ENCODE measurements at places on chromosomes 6 and 20.

DNA sequence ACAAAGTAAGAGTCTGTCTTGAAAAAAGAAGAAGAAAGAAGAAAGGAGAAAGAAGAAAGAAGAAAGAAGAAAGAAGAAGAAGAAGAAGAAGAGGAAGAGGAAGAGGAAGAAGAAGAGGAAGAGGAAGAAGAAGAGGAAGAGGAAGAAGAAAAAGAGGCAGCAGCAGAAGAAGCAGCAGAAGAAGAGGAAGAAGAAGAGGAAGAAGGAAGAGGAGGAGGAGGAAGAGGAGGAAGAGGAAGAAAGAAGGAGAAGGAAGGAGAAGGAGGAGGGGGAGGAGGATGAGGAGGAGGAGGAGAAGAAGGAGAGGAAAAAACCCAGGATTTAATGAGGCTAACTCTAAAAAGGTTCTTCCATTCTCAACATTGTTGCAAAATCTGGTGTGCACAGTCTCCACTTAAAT is 95.4 kb upstream of the PDE10A start:
- no peak for DNase-seq

GRCh38 chr6:98835149-98836024 is 1.0 kb downstream of the POU3F2 start:
- DNase-seq: no peak

DNA sequence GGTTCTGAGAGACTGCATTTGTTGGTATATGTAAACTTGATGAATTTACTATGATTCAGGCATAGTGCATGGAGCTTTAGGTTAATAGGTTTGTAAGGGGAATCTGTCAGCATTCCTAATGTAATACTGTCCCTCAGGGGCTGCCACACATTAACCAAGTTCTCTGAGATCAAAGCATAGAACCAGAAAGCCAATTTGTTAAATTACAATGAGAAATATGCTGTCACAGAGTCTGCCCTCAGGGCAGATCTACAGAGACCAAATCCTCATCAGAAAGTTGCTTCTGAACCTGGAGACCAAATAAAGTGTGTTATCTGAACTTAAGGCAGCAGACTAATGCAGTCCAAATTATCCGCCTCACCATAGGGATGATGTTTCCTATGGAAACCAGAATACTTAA is 250.8 kb upstream of the HTR1E start:
- DNase-seq: no peak

DNA sequence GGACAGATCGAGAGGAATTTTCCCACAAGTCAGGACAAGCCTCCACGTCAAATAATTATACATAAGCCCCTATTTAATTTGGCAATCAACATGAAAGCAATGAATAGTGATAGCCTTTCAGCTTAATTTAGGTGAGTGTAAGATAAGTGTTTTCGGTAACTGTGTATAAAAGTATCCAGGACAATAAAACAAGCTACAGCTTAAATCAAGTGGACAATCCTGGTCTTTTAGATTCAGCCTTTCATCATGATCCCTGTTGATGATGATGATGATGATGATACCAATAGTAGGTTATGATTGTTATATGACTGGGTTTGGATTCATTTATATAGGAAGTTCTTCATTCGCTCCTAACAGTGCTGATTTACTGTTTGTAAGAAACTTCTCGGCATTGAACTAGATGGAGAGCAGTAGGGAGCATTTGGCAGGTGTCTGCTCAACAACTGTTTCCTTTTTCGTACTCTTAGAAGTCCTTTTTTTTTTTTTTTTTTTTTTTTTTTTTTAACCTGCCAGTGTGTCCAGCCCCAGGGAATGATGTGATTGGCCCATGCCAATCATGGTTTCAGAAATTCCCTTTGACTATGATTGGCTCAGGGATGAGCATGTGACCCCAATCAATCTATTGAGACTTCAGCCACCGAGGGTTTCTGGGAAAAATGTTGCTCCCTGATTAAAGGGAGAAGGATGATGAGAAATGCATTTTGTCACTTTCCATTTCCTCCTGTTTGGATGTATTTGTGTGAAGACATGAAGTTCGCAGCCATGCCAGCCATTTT is 11.3 kb upstream of the RNF182 start:
- DNase-seq: no peak

- no peak for DNase-seq
Measured at GRCh38 chr6:170416303-170416702, 109.7 kb downstream of the FAM120B start.

DNA sequence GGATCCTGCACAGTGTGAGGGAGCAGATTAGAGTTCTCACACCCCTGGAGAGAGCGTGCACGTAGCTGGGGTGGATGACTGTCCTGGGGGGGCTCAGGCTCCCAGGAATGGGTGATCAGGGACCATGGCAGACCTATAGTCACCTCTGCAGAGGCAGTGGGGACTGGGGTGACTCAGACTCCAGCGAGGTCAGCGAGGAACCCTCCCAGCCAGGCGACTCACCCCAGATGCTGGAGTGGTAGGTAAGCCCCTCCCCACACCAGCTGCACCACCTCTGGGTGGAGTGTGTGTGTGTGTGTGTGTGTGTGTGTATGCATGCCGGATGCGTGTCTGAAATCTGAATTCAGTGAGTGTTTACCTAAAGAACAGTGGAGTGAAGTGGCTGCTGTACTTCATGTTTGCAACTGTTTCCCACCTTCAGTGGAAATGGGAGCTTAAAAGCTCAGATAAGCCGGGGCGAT is 17.4 kb upstream of the GTSF1L start:
- no peak for DNase-seq

- DNase-seq: no peak
Measured at GRCh38 chr6:53313784-53314400, 34.9 kb downstream of the ELOVL5 start.

- no peak for DNase-seq
Measured at GRCh38 chr6:159466926-159467325, 226.1 kb downstream of the SOD2 start.

DNA sequence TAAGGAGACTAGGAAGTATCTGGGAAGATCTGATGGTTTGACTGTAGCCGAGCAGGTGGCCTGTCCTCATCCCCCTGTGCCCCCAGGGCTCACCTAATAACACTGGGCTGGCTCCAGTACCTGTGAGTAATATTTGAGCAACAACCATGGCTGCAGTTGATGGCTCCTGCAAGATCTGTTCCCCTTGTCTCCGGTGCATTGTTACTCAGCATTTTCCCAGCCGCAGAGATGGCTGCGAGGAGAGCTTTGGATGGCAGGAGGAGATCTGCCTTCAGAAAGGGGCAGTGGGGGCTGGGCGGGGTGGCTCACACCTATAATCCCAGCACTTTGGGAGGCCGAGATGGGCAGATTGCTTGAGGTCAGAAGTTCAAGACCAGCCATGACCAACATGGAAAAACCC is 39.3 kb downstream of the PTK7 start:
- no peak for DNase-seq

DNA sequence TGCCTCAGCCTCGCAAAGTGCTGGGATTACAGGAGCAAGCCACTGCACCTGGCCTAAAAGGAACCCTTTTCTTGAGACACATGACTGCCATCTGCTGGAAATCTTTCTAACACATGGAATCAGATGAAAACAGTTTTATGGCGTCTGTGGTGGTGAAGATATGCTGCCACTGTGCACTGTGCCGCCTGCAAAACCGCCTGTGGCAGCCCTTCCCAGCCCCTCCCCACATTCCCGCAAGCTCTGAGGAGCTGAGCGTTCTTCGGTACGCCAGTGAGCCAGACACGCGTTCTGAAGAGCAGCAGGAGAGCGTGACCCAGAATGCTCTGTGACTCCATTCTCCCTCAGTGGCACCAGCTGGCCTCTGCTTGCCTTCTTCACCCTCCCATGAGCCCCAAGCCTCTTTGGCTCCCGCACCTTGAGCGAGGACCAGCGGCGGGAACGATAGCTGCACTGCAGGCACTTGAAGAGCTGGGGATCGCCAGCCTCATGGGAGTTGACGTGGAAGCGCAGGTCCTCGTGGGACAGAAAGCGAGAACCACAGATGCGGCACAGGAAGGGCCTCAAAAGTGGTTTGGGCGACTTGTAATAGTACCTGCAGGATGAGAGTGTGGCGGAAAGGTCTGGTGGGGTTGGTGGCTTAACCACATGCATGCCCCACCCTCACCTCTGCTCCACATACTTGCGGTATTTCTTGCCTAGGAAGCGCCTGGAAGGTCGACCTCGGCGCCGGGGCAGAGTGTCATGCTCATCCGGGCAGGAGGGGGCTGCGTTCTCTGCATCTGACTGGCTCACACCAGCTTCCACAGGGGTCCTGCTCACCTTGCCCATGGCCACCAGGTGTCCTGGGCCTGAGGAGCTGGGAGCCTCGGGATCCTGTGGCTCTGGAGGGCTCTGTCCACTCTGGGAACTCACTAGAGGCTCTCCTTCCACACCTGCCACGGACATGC is 8.7 kb downstream of the ZNF335 start:
- peak; percentile 59 for DNase-seq

DNA sequence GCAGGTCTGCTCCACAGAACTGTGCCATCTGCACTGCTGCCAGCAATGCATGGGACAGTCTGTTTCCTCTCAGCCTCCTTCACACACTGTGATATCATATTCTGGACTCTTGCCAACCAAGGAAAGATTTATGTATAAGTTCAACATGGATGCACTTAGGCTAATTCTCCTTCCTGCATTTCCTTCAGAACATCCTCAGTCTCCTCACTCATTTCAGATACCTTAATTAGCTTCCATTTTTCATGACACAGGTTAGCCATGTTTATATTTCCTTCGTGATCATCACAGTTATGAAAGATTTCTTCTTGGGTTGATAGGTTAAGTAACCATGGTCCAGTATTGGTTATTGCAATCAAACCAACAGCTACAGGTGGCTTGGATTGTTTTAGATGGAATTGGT is 46.4 kb upstream of the DDR1 start:
- no peak for DNase-seq

DNA sequence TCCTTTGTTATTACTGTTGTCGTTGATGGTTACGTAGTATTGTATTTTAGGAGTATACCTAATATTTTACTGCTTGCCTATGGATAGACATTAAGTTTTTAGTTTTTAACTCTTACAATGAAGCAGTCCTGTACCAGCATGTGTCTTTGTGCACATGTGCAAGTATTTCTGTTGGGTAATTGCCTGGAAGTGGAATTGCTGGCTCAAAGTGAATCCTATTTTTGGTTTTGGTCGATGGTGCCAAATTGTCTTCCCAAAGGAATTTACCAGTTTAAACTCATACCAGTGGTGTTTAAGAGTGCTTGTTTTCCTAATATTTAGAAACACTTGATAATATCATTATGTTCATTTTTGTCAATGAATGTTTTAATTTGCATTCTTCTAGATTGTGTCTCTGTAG is 75.5 kb downstream of the ANKS1A start:
- no peak for DNase-seq

DNA sequence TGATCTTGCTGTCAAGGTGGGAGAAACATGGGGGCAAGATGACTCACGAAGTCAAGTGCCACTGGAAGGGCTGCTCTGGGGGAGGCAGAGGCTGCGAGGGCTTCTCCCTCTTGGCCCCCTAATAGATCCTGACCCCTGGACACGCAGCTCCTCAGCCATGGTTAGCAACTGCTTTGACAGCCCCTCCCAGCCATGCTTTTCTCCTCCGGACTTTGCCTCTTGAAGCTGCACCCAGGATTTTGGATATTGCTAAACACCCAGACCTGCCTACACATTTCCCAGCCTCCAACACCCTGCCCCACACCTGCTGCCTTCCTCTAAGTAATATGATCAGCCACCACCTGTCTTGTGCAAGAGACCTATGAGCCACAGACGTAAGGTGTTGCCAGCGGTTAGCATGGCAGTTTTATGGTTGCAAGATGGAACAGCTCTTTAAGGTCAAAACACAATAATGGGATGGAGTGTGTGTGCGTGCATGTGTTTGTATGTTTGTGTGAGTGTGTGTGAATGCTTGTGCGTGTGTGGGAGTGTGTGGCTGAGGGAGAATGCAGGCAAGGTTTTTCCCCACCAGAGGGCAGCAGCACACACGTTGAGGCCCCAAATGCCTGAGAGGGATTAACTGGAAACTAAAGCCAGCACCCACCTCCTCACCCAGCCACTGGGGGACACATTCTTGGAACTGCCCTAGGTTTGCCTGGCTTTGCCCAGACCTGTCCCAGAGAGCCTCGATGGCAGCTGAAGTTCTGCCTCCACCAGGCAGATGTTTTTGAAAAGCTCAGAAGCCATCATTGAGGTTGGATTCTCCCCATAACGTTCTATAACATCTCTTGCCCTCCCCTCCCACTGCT is 2.5 kb downstream of the IP6K3 start:
- DNase-seq: peak; percentile 89

DNA sequence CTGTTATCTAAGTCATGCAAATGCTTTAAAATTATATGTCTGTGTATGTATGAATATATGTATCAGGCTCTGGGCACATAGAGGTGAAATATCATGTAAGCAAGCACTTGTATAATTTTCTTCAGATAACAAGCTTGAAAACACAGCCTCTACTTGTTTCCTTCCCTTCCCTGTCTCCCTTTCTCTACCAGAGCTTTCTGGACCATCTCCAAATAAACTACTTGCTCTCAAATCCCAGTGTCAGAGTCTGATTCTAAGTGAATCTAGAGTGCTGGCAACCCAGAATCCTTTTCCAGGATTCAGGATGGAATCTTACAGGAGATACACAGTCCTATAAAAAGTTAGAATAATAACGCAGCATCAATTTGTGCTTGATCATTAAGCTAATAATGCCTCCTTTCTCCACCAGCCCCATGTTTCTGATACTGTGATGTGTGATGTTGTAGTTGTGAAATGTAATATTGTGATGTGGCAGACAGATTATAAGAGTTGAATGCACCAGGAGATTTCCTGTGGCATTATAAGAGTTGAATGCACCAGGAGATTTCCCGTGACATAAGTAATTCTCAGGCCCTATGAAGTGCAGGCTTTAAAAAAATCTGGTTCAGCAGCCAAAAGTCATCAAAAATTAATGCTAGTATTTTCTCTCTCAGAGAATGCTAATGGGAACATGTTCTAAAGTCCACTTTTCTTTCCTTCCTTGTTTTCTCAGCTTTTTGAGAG is 89.6 kb downstream of the PCSK2 start:
- DNase-seq: no peak

DNA sequence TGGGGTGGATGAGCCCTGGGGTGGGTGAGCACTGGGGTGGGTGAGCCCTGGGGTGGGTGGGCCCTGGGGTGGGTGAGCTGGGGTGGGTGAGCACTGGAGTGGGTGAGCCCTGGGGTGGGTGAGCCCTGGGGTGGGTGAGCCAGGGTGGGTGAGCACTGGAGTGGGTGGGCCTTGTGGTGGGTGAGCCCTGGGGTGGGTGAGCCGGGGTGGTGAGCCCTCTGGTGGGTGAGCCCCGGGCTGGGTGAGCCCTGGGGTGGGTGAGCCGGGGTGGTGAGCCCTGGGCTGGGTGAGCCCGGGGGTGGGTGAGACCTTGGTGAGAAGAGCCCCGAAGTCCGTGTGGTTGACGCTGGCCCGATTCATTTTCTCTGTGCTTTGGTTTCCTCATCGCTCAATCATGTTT is 18.6 kb downstream of the SMOC2 start:
- DNase-seq: no peak

- no peak for DNase-seq
Measured at GRCh38 chr6:72816022-72816421, 194.2 kb downstream of the KCNQ5 start.

- peak; percentile 82 for DNase-seq
Measured at GRCh38 chr20:63183422-63184146, 32.3 kb downstream of the YTHDF1 start.

GRCh38 chr6:143449082-143449713 is 1.3 kb downstream of the ADAT2 start:
- no peak for DNase-seq

- DNase-seq: no peak
Measured at GRCh38 chr20:37703035-37703845, 9.4 kb downstream of the CTNNBL1 start.
